ENCODE measurements at places on chromosomes 3 and 15. TPM values are rescaled to one million over a fixed set of nuclear protein-coding genes. Genes with fewer than 3 reads are reported as not detected.

The SHC4 gene
- total RNA-seq, result 1.9 TPM

The SLC28A1 gene
- not detected for total RNA-seq

The SCN5A gene
- total RNA-seq, result 0.59 TPM

The GSK3B gene
- 43.8 TPM for total RNA-seq

The MPI gene
- total RNA-seq, result 142 TPM

- DNase-seq, result peak; percentile 62
Measured at GRCh38 chr15:33565094-33565493, 254.3 kb downstream of the RYR3 start.

Data from RPMI7951 (cell line).